ENCODE measurements at places on chromosomes 6 and 20.
A peak's percentile ranks its signal among the peaks of the same experiment; 100 is the strongest.

DNA sequence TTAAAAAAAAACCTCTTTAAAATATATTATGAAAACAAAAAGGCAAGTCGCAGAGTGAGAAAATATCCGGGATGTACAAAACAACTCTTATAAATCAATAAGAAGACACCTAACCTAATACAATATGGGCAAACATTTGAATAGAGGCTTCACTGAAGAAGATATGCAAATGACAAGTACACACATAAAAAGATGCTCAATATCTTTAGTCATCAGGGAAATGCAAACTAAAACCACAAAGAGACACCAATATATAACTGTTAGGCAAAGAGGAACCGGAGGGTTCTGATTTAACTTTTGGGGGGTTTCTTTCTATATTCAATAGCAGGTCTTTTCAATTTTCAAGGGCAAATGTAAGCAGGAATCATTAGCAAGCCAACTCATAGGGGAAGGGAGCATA lies 480.7 kb upstream of the SPTLC3 start:
- DNase-seq, result no peak

- DNase-seq, result peak; percentile 80
These were observed 108.5 kb downstream of the LY86 start for GRCh38 chr6:6696867-6697531.

DNA sequence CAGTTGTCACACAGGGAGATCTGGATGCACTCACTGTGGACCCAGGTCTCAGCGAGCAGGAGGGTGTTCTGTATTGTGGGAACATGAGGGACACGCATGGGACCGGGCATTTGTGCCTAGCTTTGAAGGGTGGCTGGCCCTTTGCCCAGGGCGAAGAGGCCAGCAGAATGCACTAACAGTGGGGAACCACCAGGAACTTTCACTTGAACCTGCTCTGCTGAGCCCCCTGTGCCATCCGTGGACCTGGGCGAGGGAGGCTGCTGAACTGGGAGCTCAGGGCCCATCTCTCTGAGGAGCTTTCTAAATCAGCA lies 1.2 kb upstream of the ULBP2 start:
- no peak for DNase-seq

- no peak for DNase-seq
These were observed 30.4 kb downstream of the GABRR1 start for GRCh38 chr6:89186762-89187161.

- no peak for DNase-seq
These were observed 77.4 kb downstream of the MKKS start for GRCh38 chr20:10356628-10357027.

GRCh38 chr6:26336355-26337198 lies 28.4 kb upstream of the BTN3A2 start:
- peak; percentile 24 for DNase-seq

DNA sequence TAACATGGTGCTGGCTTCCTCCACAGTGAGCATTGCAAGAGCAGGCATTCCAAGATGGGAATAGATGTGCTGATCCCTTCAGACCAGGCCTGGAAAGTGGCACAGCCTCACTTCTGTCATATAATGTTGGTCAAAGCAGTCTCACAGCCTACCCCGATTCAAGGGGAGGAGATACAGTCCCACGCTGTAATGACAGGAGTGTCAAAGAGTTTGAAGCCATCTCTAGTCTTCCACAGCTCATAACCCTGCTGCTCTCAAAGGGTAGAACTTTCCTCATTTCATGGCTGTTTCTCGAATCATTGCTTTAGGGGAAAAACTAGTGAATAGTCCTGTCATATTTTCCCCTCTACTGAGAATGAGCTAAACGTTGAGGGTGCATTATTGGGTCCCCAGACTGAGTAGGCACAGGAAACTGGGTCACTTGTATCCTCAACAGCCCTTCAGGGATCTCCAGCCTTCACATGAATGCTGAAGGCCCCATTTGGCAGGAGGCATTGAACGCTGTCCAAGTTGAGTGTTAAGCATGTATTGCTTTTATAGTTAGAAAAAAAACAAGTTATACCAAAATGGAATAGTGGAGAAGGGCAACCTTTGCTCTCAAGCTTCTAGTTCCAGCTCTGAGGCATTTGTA lies 27.3 kb downstream of the DTD1 start:
- no peak for DNase-seq

DNA sequence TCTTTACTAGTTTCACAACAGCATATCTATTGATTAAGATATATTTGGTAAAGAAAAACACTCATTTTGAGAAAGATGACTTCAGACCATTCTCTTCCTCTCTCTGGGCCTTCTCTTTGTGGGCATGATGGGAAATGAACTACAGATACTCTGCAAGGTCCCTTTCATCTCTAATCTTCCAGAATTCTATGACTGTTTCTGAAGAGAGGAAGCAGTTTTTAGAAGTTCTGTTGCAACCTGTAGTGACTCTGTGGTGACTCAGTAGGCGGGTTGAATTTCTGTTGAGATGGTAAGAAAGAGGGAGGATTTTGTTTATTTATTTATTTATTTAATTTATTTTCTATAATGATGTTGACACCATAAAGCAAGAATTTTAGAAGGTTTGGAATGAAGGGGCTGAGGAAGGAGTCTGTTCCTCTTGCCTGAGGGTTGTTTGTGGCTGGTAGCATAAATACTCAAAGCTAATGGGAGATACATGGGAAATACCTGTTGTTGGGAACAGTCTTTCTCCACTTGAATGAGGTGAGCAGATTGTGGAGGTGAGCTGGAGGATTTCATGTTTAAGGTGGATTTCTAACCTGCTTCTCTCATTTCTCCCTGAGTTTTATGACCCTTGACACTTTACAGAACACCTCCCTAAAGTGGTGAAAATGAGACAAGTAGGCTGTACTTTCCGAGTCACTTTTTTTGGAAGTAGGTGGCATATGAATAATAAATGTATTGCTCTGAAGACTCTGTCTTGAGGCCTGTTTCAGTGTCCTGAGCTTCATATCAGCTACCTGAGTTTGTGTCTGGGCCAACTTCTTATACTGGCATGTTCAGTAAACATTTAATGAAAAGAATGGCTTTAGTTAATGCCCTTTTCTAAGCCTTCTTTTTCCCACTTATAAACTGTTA lies 15.0 kb downstream of the ACSS2 start:
- no peak for DNase-seq

DNA sequence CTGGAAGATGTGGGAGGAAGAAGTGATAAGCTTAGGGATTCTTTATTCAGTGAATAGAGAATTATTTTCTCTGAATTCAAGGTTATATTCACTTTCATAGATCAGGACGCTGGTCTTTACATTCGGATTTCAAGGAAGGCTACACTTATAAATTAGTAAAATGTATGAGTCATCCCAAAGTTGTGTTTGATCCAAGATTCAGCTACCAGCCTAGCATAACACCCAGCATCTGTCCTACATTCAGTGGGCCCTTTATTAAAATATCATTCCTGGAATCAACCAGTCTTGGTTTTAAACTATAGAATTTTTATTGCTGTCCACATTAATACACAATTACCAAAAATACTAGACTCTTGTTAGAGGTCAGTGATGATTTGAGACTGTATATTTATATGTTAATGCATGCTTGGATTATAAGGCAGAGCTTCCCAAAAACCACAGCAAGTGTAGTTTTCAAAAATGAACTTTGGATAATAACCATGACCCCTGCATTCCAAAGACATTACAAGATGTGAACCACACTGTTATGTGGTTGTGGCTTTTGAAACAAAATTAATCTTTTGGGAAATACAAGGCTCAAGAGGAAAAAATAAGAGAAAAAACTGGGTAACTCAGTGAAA lies 210.7 kb upstream of the CNR1 start:
- DNase-seq, result no peak

DNA sequence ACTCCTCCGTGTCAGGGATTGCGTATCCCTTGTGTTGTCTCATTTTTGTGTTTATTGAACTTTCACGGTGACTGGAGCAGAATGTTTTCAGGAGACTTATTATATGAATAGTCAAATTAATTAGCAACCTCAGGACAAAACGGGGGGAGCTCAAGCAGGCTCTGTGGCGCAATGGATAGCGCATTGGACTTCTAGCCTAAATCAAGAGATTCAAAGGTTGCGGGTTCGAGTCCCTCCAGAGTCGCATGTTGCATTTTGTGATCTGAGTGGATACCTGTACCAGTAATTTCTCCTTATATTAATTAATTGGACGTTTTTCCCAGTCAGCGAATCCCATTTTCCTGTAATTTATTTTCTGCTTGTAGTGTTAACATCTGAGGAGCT lies 89.1 kb upstream of the ZNF184 start:
- peak; percentile 69 for DNase-seq

GRCh38 chr20:48754292-48754691 lies 73.5 kb downstream of the PREX1 start:
- DNase-seq, result peak; percentile 89

DNA sequence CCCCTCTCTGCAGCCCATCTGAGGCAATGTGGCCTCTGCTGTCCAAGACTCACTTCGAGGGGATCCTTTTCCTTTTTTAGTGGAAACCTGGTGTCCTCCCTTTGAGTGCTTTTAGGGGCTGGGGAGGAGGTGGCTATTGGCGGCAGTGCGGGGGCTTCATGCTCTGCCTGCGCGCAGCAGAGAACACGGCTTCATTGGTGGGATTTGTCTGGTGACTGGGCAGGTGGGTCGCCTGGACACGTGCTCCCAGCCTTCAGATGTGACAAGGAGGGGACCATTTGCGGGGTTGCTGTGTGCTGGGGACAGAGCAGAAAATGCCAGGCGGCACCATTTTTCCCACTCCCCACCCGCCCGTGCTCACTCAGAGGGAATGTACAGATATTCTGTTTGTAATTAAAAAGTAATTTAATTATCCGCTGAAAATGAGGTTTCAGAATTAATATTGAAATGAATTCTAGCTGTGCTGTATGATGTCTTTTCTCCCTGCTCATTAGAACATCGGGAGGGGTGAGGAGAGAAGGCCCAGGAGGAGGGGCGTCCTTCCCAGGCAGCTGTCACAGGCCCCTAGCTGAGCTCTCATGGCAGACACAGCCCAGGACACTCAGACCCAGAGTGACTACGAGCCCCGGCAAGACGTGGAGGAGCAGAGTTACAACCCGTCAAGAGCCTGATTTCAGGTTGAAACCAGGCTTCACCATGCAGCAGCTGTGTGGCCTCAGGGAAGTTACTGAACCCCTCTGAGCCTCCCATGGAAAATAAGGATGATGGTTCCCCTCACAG lies 417.2 kb upstream of the SULF2 start:
- DNase-seq, result no peak

- DNase-seq, result peak; percentile 74
These were observed 621 bp downstream of the GPR63 start for GRCh38 chr6:96836631-96837080.

- DNase-seq, result no peak
These were observed 10.6 kb downstream of the PFDN4 start for GRCh38 chr20:54218470-54218869.

- no peak for DNase-seq
These were observed 22.1 kb upstream of the SLC22A7 start for GRCh38 chr6:43275801-43276576.

DNA sequence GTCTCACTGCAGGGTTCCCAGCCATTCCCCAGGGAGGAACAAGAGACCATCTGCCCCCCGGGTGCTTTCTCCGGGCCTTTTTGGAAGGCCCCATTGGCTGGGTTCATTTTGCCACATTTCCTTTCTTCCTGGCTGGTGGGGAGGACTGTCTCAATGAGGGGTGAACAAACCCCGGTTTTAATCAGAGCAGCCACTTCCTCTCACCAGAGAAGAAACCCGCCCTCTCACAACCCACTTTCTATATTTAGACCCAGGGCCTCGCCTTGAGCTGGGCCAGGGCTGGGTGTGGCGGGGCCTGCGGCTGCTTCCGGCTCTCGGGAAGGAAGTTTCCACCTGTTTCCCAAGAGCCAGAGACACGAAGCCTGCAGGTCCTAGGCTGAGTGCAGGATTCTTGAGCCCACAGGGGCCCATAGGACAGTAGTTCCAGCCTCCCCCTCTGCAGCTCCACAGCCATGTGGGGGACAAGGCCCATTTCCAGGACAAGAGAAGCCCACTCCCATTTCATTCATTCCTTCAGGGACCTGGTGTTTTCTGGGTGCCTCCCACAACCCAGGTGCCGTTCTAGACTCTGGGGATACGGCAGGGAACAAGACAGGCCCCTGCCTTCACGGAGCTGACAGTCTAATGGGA lies 41.8 kb downstream of the RBM38 start:
- DNase-seq, result no peak

- peak; percentile 50 for DNase-seq
These were observed 31.4 kb upstream of the MARCKS start for GRCh38 chr6:113825781-113826180.

- no peak for DNase-seq
These were observed 10.7 kb upstream of the TP53INP2 start for GRCh38 chr20:34693414-34693813.

- DNase-seq, result peak; percentile 13
These were observed 561.3 kb upstream of the JAG1 start for GRCh38 chr20:11235058-11235457.

- DNase-seq, result peak; percentile 33
These were observed 1.1 kb upstream of the TBC1D32 start for GRCh38 chr6:121335087-121336008.

DNA sequence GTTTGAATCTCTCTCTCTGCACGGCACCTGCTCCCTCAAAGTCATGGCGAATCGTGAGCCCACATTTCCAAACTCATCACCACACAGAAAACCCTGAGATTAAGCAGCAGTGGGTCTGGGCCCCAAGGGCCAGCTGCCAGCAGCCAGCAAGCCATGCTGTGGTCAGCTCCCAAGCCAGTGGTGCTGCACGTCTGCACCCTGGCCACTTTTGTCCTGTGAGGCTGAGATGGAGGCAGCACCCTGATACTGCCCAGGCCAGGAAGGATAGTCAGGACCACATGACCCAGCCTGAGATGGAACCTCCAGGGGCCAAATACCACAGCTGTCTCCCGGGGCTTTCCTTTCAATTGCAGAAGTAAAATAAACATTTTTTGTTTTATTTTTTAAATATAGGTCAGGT lies 93.9 kb downstream of the PRND start:
- DNase-seq, result no peak

DNA sequence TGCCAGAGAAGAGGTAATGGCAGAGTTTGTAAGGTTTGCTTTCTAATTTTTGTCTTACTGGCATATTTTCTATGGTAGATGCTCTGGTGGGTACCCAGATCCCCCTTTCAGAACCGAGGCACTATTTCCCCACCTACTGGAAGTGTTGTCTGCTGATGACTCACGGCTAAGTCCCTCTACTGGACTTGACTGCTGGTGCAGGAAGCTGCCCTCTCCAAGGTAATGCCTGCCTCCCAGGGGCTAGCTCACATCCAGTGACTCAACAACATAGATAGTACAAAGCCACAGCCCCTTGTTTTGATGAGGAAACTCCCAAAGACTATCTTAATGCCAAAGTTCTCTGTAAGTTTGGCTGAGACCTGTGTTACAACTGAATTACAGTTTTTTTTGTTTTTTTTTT lies 285.4 kb upstream of the FLRT3 start:
- peak; percentile 15 for DNase-seq

GRCh38 chr6:109295109-109295773 lies 87.0 kb downstream of the CD164 start:
- DNase-seq, result peak; percentile 75

DNA sequence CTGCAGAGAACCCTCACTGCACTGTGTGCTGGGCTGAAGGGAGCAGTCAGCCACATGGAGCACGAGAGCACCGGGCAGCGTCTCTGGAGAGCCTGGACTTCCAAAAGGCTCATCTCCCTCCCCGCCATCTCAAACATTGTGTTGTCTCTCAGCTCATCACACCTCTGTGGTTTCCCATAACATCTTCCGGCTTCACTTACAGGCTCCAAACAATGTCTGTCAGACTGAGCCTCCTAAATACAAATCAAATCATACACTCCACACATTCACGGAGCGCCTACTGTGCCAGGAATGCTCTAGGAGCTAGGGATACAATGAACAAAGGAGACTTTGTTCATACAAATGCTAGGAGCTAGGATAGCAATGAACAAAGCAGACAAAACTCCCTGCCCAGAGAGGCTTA lies 398.0 kb downstream of the RNGTT start:
- no peak for DNase-seq

GRCh38 chr20:22675341-22675740 lies 91.0 kb upstream of the FOXA2 start:
- no peak for DNase-seq
